ENCODE measurements at places on chromosomes 4 and X. TPM values are rescaled to one million over a fixed set of nuclear protein-coding genes. Genes with fewer than 3 reads are reported as not detected.
A peak's percentile ranks its signal among the peaks of the same experiment; 100 is the strongest.

The ABCG2 gene
- 0.75 TPM for total RNA-seq

DNA sequence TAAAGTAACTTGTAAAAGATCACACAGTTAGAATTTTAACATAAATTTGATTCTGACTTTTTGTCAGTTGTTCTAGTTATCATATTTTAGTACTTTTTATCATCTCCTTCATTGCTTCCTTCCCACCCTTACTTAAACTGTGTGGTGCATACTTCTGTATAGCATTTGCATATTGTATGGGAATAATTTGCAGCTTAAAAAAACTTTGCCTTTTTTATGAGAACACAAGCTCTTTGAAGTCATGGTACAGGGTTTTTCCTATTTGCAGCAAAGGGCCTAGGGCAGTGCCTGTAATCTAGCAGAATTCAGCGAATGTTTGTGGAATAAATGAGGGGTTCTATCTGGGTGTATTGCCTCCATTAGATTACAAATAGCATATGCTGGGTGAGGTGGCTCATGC, 41.6 kb downstream of the SYNPO2 start:
- DNase-seq: no peak

GRCh38 chr4:70994387-70995099, 1.1 kb downstream of the DCK start:
- no peak for DNase-seq

The RNF128 gene
- total RNA-seq: not detected

GRCh38 chr4:77126809-77127208, 30.2 kb upstream of the CCNG2 start:
- no peak for DNase-seq

The ERAS gene
- total RNA-seq: not detected

GRCh38 chrX:121579016-121579760, 531.8 kb downstream of the GLUD2 start:
- peak; percentile 13 for DNase-seq

DNA sequence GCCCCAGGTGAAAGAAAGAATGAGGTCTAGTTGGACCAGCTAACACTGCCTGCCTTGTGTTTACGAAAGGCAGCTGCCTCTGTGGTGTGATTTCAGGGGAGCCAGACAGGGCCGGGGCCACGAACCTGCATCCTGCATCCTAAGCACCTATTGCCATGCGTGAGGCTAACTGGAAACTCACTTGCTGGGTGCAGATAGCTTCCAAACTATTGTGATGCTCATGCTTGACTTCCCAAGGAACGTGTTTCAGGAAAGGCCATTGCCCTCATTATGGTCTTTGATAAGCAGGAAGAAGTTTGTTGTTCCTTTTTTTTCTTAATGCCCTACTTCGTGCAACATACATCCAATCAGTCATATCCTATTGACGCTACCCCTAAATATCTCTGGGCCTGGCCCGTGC, 2.3 kb upstream of the IRF2 start:
- DNase-seq: peak; percentile 56

The ALB gene
- total RNA-seq: not detected

- DNase-seq: no peak
These were observed 70.7 kb downstream of the EVC start for GRCh38 chr4:5781691-5782090.
